ENCODE measurements at places on chromosomes 7 and 10. TPM values are rescaled to one million over a fixed set of nuclear protein-coding genes. Genes with fewer than 3 reads are reported as not detected.

- no peak overlapping the region for H3K27ac ChIP-seq
- H3K4me1 ChIP-seq, result no peaks in the 10 kb centered on the region
- H3K4me3 ChIP-seq, result no peak overlapping the region
- H3K36me3 ChIP-seq, result peaks cover 20% of the 10 kb centered on the region
- DNase-seq, result no peak
Measured at GRCh38 chr7:158355456-158356065, 232.1 kb downstream of the PTPRN2 start.

DNA sequence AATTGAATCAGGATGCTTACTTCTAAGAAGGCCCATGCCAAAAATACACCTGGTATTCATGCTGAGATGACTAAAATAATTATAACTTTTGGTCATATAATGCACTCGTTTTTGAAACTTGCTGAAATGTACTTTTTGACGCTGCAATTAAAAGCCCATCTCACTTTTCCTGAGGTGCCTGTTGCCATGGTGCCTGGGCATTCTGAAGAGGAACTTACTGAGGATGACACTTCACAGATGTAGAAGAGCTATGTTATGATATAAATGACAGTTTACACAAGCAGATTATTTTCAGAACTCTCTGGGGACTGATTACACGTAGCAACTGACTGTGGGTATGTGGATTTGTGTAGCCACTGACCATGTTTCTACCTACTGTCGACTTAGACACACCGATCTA is 182.4 kb downstream of the TPK1 start:
- no peaks in the 10 kb centered on the region for H3K27me3 ChIP-seq
- no peak for DNase-seq
- H3K4me3 ChIP-seq, result no peak overlapping the region
- no peak overlapping the region for H3K27ac ChIP-seq
- peaks cover 10% of the 10 kb centered on the region for H3K4me1 ChIP-seq
- peaks cover 9% of the 10 kb centered on the region for H3K36me3 ChIP-seq

GRCh38 chr10:98536551-98536950 is 89.8 kb upstream of the HPS1 start:
- no peaks in the 10 kb centered on the region for H3K4me1 ChIP-seq
- no peak overlapping the region for H3K27ac ChIP-seq
- no peaks in the 10 kb centered on the region for H3K36me3 ChIP-seq
- DNase-seq, result no peak

TLX1 gene
- polyA plus RNA-seq, result not detected

SPAG6 gene
- polyA plus RNA-seq, result not detected

DNA sequence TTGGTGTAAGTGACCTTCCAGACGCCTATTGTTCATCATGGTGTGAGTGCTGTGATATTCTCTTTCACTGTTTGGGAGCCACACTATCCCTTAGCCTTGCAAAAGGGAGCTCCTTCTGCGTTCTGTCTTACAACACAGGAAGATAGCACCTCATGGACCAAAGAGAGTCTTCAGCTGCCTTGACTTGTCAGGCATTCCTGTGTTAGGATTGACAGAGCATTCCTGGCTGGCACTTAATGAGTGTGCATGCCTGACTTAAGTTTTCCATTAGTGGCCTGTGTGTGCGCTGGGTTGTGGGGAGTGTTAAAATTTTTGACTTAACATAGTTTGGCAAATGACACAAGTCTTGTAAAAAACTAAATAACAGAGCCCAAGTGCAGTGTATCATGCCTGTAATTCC is 21.9 kb upstream of the MSRB2 start:
- no peak overlapping the region for H3K27ac ChIP-seq
- H3K4me1 ChIP-seq, result no peaks in the 10 kb centered on the region
- H3K27me3 ChIP-seq, result peaks cover 17% of the 10 kb centered on the region
- no peak for DNase-seq

DNA sequence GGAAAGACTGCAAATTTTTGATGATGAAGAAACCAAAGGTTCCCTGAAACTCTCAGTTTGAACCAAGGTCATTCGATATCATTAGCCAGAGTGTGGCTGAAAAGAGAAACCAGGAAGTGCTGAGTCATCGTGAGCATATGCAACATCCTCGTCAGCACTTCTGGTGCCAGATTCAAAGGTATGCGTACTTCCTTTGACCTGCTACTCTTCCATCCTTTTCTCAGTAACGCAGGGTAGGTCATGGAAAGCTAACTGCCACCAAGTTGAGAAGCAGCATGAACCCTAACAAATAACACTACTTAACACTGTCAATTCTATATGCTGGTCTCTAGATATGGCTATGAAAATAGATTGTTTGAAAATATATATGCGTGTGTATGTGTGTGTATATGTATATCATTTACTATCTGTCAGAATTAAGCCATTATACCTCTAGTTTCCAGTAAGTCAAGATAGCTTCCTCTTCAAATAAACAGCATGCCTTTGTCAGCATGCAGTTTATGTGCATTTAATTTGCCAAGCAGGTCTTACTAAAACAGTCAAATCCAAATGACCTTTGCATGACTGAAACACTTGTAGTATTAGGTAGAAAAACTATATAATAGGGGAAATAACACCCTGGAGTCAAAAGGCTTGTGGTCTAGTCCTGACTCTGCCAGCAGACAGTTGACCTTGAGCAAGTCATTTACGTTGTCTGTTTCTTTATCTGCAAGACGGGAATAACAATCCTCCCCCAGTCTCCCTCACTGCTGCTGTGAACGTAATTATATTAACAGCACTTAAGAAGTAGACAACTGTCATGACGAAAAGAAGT is 26.4 kb downstream of the CDK6 start:
- DNase-seq, result no peak
- H3K36me3 ChIP-seq, result no peaks in the 10 kb centered on the region
- H3K27me3 ChIP-seq, result no peaks in the 10 kb centered on the region
- peaks cover 33% of the 10 kb centered on the region for H3K4me1 ChIP-seq
- H3K4me3 ChIP-seq, result no peak overlapping the region

DNA sequence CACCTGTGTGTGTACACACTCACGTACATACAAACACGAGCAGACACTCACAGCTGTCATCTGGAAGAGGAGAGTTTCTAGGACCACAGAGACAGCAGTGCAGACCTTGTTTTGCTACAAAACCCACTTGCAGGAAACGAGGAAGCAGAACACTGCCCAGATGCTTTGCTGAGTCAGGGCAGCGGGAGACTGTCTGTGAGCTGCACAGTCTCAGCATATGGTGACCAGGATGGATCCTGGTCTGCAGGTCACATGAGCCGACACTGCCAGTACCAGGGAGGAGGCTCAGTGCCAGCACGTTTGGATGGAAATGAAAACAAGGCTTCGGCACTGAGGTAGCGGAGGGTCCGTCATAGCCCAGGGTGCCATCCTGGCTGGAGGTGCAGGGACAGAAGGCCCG is 117.6 kb upstream of the DPP6 start:
- H3K27ac ChIP-seq, result no peak overlapping the region
- no peaks in the 10 kb centered on the region for H3K27me3 ChIP-seq
- H3K4me3 ChIP-seq, result no peak overlapping the region
- DNase-seq, result no peak

- peaks cover 81% of the 10 kb centered on the region for H3K4me1 ChIP-seq
- no peaks in the 10 kb centered on the region for H3K36me3 ChIP-seq
- H3K27me3 ChIP-seq, result no peaks in the 10 kb centered on the region
- H3K4me3 ChIP-seq, result no peak overlapping the region
Measured at GRCh38 chr7:30303312-30304039, 19.1 kb downstream of the ZNRF2 start.

- H3K4me1 ChIP-seq, result peaks cover 4% of the 10 kb centered on the region
- H3K27me3 ChIP-seq, result no peaks in the 10 kb centered on the region
- H3K4me3 ChIP-seq, result no peak overlapping the region
- no peak for DNase-seq
- no peaks in the 10 kb centered on the region for H3K36me3 ChIP-seq
Measured at GRCh38 chr7:23100697-23101096, 4.9 kb upstream of the KLHL7 start.

AKR1E2 gene
- polyA plus RNA-seq, result not detected

ADGRA1 gene
- not detected for polyA plus RNA-seq

DNA sequence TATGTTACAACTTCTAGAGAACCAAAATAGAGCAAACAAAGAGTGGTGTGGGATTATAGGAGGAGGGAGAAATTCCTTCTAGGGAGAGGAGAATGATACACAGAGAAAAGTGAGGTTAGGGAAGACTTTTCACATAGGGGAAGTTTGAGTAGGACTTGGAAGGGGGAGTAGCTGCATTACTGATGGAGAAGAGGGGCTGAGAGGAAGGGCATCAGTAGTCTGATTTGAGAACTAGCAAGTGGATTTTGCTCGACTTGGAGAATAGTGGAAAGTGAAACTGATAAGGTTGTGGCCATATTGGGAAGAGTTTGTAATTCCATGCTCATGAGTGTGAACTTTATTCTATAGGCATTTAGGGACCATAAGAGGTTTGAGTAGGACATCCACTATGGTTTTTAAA is 6.1 kb downstream of the NRF1 start:
- H3K4me3 ChIP-seq, result peak overlapping the region; percentile 79
- no peak for DNase-seq
- H3K27ac ChIP-seq, result no peak overlapping the region

PRF1 gene
- polyA plus RNA-seq, result 1.2 TPM

- H3K4me3 ChIP-seq, result peak overlapping the region; percentile 90
- H3K27me3 ChIP-seq, result no peaks in the 10 kb centered on the region
- H3K36me3 ChIP-seq, result no peaks in the 10 kb centered on the region
- H3K27ac ChIP-seq, result peak overlapping the region; percentile 97
- peak; percentile 53 for DNase-seq
- peaks cover 55% of the 10 kb centered on the region for H3K4me1 ChIP-seq
Measured at GRCh38 chr7:105353752-105354328, 34.9 kb downstream of the SRPK2 start.

GRCh38 chr10:72219235-72219814 is 3.2 kb upstream of the ASCC1 start:
- DNase-seq, result no peak
- no peaks in the 10 kb centered on the region for H3K27me3 ChIP-seq
- peaks cover 53% of the 10 kb centered on the region for H3K4me1 ChIP-seq
- peak overlapping the region; percentile 92 for H3K27ac ChIP-seq
- H3K36me3 ChIP-seq, result no peaks in the 10 kb centered on the region
- H3K4me3 ChIP-seq, result peak overlapping the region; percentile 89

DNA sequence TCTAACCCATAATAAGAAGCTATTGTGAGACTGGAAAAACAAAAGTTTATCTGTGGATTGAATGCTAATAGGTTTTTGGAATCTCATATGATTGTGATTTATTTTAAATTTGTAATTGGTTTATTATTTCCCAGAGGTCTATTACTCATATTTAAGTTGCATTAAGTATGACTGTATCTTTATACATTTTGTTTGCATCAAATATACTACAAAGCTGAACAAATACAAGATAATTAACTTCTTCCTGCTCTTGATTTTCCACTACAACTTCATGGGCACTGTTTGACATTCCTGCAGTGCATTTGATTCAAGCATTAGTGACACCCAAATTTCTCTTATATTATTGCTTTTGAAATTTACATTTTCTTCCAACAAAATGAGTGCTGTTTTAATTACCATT is 303.8 kb upstream of the LRRTM3 start:
- no peaks in the 10 kb centered on the region for H3K27me3 ChIP-seq
- no peak for DNase-seq
- H3K4me3 ChIP-seq, result no peak overlapping the region
- no peaks in the 10 kb centered on the region for H3K4me1 ChIP-seq

DNA sequence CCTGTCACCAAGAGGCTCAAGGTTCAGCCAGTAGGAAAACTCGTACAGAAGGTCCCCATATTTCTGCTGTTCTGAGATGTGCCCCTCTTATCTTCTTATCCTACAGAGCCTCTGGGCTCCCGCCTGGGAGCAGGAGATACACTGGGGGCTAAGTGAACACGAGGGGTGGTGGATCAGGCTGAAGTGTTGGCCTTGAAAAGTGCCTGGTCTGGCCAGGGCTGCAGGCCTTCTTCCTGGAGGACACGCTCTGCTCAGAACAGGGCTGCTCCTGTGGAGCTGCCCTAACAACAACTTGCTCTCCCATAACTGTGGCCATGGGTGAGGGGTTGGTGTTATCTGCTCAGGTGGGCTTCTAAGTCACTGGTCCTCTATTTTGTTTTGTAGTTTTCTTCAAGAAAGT is 33.7 kb downstream of the C10orf120 start:
- no peaks in the 10 kb centered on the region for H3K4me1 ChIP-seq
- peaks cover 31% of the 10 kb centered on the region for H3K27me3 ChIP-seq
- H3K27ac ChIP-seq, result no peak overlapping the region
- no peak overlapping the region for H3K4me3 ChIP-seq

DNA sequence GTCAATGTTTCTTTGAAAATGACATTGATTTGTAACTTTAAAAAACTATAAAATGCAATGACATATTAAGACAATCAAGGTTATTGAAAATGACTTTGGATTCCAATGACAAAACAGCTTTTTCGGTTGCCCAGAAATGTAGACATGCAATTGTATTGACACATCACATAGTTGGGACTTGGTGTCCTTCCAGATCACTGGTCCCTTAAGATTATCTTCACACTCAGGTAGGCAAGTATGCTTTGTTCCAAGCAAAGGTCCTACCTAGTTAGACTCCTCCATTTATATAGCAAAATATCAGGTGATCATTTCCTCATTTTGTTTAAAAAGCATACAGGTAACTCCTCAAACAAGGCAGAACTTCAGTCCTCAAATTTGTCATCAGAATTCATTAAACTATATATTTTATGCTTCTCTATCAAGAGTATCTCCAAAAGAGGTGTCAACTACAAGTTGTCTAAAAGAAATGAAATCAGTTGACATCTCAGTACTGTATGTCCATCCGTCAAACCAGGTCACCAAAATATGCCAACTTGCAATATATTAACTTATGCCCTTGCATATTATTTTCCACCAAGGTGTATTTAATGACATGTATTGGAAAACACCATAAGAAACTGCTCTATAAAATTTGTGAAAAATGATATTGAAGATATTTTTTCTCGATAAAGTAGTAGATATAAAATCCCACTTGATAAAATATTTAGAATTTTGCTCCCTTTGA is 64.6 kb downstream of the TSPAN12 start:
- H3K36me3 ChIP-seq, result no peaks in the 10 kb centered on the region
- H3K27me3 ChIP-seq, result peaks cover 5% of the 10 kb centered on the region
- no peak for DNase-seq
- H3K4me1 ChIP-seq, result no peaks in the 10 kb centered on the region
- no peak overlapping the region for H3K27ac ChIP-seq
- H3K4me3 ChIP-seq, result no peak overlapping the region

GRCh38 chr10:110462166-110463095 is 35.3 kb upstream of the DUSP5 start:
- H3K27ac ChIP-seq, result no peak overlapping the region
- H3K4me3 ChIP-seq, result no peak overlapping the region
- peaks cover 52% of the 10 kb centered on the region for H3K4me1 ChIP-seq
- H3K27me3 ChIP-seq, result no peaks in the 10 kb centered on the region

GRCh38 chr7:151008143-151008510 is 16.2 kb downstream of the ATG9B start:
- peak overlapping the region; percentile 30 for H3K27ac ChIP-seq
- no peaks in the 10 kb centered on the region for H3K36me3 ChIP-seq
- H3K27me3 ChIP-seq, result peaks cover 29% of the 10 kb centered on the region
- H3K4me3 ChIP-seq, result peak overlapping the region; percentile 87
- DNase-seq, result no peak

GRCh38 chr10:124229201-124229988 is 136.0 kb upstream of the CHST15 start:
- H3K4me3 ChIP-seq, result no peak overlapping the region
- peaks cover 10% of the 10 kb centered on the region for H3K4me1 ChIP-seq

GRCh38 chr7:124390301-124390700 is 357.4 kb upstream of the TMEM229A start:
- no peak overlapping the region for H3K4me3 ChIP-seq
- no peak for DNase-seq
- no peaks in the 10 kb centered on the region for H3K4me1 ChIP-seq
- no peak overlapping the region for H3K27ac ChIP-seq
- no peaks in the 10 kb centered on the region for H3K36me3 ChIP-seq

Data from naive B cell (primary cell).